ENCODE measurements at places on chromosomes 12 and 14. TPM values are rescaled to one million over a fixed set of nuclear protein-coding genes. Genes with fewer than 3 reads are reported as not detected.

The KLHL33 gene
- total RNA-seq: not detected

The GPR135 gene
- 7.6 TPM for total RNA-seq

The HELB gene
- total RNA-seq: 5.8 TPM

The MUCL1 gene
- total RNA-seq: not detected

The APOF gene
- not detected for total RNA-seq

The TBC1D30 gene
- total RNA-seq: 29.1 TPM

The AKAP6 gene
- total RNA-seq: 0.43 TPM

The KRT80 gene
- total RNA-seq: 7.2 TPM

The SERPINA9 gene
- total RNA-seq: not detected

The VRTN gene
- total RNA-seq: not detected

The KERA gene
- total RNA-seq: not detected

The SIX4 gene
- 4.3 TPM for total RNA-seq

The PNMA1 gene
- total RNA-seq: 51.9 TPM

The REC8 gene
- 8.1 TPM for total RNA-seq

The TEAD4 gene
- 51.3 TPM for total RNA-seq

The DLK1 gene
- not detected for total RNA-seq

The ARID4A gene
- total RNA-seq: 20.7 TPM

The ZDHHC22 gene
- not detected for total RNA-seq

The KRT82 gene
- not detected for total RNA-seq

The LMNTD1 gene
- not detected for total RNA-seq

The PLEKHG7 gene
- total RNA-seq: not detected

The NYNRIN gene
- 11.7 TPM for total RNA-seq

The ERP27 gene
- total RNA-seq: 0.66 TPM

The ACSM4 gene
- total RNA-seq: not detected

The ARHGAP9 gene
- total RNA-seq: 0.13 TPM

The MGAT4C gene
- under 0.01 TPM for total RNA-seq

The MSI1 gene
- not detected for total RNA-seq

The GPR68 gene
- 0.36 TPM for total RNA-seq

The DTX1 gene
- not detected for total RNA-seq

Data from thoracic aorta endothelial cell (primary cell).